Osteoblast (primary cell): ENCODE measurements at places on chromosomes 5 and 9. TPM values are rescaled to one million over a fixed set of nuclear protein-coding genes. Genes with fewer than 3 reads are reported as not detected.

DNA sequence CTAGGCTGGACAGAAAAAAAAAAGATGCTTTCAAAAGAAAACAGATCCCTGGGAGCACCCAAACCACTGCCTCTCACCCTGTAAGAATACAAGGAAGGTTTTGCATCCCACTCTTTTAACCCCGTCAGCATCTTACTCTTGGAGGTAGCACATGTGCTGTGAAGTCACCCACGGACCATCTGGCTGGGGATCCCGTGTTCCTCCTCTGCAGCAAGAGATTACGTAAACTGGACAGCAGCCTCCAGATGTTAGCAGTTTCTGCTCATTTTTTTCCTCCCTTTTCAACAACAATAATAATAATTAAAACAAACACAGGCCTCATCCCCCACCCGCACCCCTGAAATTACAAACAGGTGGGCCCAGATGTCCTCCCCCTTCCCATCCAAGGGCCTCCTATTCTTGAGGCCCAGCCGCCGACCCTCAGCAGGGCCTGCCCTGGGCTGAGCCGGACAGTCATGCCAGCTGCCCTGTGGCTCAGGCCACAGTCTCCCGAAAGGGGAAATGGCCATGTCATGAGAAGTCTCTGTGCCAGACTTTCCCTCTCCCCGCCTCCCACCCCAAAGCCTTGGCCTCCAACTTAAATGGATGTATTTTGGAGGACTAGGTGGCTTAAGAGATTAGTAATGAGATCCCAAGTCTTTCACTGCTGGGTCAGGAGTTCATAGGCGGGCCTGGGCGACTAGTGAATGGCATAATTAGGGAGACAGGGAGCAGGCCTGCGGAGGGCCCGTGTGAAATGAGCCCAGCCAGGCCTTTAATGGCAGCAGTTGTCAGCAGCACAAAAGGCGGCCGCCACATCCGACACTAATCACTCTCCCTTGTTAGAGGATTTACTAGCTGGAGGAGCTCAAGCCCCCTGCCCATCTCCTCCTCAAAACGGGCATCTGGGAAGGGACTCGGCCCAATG lies 165.1 kb downstream of the PAPPA start:
- DNase-seq = no peak
- H3K4me1 ChIP-seq = no peaks in the 10 kb centered on the region
- H3K27me3 ChIP-seq = no peaks in the 10 kb centered on the region
- H3K4me3 ChIP-seq = no peak overlapping the region

DNA sequence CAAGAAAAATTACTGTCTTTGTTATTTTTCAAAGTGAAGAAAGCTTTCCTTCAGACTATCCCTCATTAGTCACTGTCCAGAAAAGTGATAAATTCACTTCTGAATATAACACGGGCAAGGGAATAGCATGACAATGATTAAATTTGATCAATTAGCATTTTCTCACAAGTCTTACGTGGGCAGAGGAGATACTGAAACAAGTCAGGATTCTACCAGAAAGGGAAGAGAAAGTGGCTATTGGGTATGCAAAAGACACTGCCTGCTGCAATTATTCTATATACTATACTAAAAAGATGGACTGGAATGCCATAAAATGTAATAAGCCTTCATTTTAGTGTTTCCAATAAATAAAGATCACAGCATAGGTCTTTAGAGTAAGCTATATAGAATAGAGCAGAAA lies 7.4 kb downstream of the COX7C start:
- no peaks in the 10 kb centered on the region for H3K27me3 ChIP-seq
- H3K4me1 ChIP-seq = no peaks in the 10 kb centered on the region
- no peak overlapping the region for H3K27ac ChIP-seq

DNA sequence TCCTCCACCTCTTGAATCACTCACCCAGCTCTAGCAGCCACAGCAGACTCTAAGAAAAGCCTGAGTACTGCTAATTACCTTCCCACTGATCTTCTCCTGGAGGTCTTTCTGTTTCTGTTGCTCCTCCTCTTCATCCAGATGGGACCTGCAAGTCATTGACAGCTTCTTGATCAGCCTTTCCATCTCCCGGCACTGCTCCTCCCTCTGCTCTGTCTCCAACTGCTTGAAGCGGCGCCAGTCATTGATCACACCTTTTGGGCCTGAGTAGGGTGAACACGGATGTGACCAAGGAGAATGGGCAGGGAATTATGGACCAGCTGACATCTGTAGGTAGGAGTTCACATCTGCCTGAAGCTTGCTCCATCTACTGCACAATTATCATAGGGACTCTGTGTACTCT lies 5.5 kb downstream of the PDCL start:
- no peaks in the 10 kb centered on the region for H3K27me3 ChIP-seq
- no peak overlapping the region for H3K4me3 ChIP-seq
- no peak overlapping the region for H3K27ac ChIP-seq
- H3K36me3 ChIP-seq = peaks cover 54% of the 10 kb centered on the region

DNA sequence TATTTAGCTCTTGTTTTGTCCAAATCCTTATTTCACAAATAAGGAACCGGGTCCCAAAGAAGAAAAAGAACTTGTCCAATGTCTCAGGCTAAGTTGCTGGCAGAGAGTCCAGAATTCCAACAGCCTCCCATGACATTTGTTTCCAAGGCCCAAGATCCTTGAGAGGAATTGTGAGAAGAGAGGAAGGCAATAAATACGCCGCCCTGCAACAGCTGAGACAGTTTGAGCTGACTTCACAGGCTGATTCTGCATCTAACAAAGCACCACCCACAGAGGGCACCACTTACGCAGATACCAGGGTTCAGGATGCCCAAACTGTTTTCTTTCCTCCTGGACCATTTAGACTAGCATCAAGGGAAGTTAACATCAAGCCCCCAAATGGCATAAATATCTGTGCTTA lies 211.3 kb downstream of the FAM114A2 start:
- no peak for DNase-seq
- no peak overlapping the region for H3K4me3 ChIP-seq
- H3K27me3 ChIP-seq = no peaks in the 10 kb centered on the region
- H3K27ac ChIP-seq = no peak overlapping the region
- no peaks in the 10 kb centered on the region for H3K4me1 ChIP-seq
- no peaks in the 10 kb centered on the region for H3K36me3 ChIP-seq

- H3K4me1 ChIP-seq = peaks cover 21% of the 10 kb centered on the region
- peak overlapping the region; percentile 82 for H3K4me3 ChIP-seq
- peaks cover 21% of the 10 kb centered on the region for H3K27me3 ChIP-seq
- no peaks in the 10 kb centered on the region for H3K36me3 ChIP-seq
Observed at GRCh38 chr5:113489299-113489698, 1.0 kb upstream of the MCC start.

DNA sequence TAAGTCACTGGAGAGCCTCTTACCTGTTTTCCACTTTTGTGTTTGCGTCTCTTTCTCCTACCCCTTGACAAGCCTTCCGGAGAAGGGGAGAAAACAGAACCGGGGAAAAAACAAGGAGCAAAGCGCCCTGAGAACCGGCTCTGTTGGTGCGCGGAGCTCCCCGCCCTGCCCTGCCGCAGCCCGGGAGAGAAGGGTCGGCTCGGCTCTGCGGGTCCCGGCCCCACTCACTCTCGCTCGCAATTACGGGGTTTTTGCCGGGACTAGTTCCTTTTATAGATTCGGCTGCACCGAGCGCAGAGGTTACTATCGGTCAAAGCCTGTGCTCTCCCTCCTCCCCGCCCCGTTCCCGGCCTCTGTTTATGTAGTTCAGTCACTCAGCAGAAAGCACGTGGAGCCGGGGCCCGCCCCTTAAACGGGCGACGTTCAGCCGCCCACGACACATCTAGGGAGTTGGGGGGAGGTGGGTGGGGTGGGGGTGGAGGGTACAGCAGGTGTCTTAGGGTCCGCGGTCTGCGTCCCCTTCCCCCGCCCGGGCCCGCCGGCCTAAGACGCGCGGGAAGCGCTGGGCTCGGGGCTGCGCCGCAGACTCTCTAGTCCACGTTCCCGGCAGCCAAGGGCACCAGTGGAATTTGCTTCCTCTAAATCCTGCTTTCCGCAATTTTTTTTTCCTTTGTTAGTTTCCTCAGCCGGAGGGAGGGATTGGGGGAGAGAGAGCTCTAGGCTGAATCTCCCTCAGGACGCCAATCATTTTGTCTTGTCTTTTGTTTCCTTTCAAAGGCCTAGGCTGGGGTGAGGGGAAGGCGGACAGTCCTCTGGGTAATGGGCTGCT lies at the start of gene ABCA1:
TSS of gene ABCA1 (minus strand) at position 244 of the 829 bp plus-strand sequence. CDS start 24,476 bp downstream, outside the sequence.
- DNase-seq = peak; percentile 95
- H3K36me3 ChIP-seq = no peaks in the 10 kb centered on the region
- H3K4me1 ChIP-seq = peaks cover 14% of the 10 kb centered on the region

DNA sequence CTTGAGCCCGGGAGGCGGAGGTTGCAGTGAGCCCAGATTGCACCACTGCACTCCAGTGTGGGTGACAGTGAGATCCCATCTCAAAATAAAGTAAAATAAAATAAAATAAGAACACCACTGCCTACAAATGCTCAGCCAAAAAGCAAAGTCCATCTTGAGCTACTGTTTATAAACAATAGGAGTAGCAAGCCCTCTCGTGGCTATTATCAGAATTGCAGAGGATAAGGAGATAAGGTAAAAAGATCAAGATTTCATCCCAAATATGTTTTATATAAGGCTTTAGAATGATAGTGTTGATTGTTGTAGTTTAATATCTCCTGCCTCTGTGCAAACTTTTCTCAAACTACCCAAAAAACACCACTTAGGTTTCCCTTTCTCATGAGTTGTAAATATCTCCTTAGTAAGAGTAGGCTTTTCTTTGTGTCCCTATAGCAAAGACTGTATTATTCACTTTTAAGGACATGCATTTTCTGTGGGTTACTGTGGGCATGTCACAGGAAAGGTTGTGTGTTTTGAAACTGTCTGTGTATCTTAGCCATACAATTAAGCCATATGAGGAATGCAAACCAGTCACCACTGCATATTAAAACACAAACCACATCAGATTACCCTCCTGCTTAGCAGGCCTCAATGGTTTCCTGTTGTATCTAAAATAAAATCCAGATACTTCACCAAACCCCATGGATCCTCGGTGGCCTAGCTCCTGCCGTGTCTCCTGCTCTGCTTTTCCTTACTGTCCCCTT lies 31.8 kb upstream of the CKS2 start:
- DNase-seq = peak; percentile 82
- H3K27me3 ChIP-seq = no peaks in the 10 kb centered on the region
- H3K4me3 ChIP-seq = no peak overlapping the region
- H3K27ac ChIP-seq = no peak overlapping the region
- no peaks in the 10 kb centered on the region for H3K36me3 ChIP-seq
- H3K4me1 ChIP-seq = peaks cover 8% of the 10 kb centered on the region

GRCh38 chr9:99000476-99001395 lies 57.0 kb downstream of the COL15A1 start:
- no peak overlapping the region for H3K4me3 ChIP-seq
- H3K27me3 ChIP-seq = peaks cover 31% of the 10 kb centered on the region
- no peaks in the 10 kb centered on the region for H3K36me3 ChIP-seq

- peak overlapping the region; percentile 23 for H3K4me3 ChIP-seq
- no peaks in the 10 kb centered on the region for H3K36me3 ChIP-seq
- no peak for DNase-seq
- peaks cover 21% of the 10 kb centered on the region for H3K4me1 ChIP-seq
Observed at GRCh38 chr5:17398431-17398830, 99.6 kb upstream of the TAF11L2 start.

Gene IFNB1
- not detected in 2 replicates for total RNA-seq

Gene TXNDC8
- total RNA-seq = not detected in 2 replicates

Gene HAVCR2
- total RNA-seq = 0.59 and 0.72 TPM in 2 replicates

Gene BARHL1
- not detected in 2 replicates for total RNA-seq

Gene C8G
- 1.2 TPM in 1 of 2 replicates, not detected in the other for total RNA-seq

Gene IFNK
- total RNA-seq = not detected in 2 replicates

Gene PCDHGA7
- 6.5 TPM in 2 replicates for total RNA-seq

Gene ADAMTS2
- total RNA-seq = 144 and 203 TPM in 2 replicates
